ENCODE measurements at places on chromosomes 5 and 9.
A peak's percentile ranks its signal among the peaks of the same experiment; 100 is the strongest.

- no peak for DNase-seq
Measured at GRCh38 chr9:71036501-71036900, 84.9 kb downstream of the TRPM3 start.

GRCh38 chr5:669842-670395, 23.2 kb downstream of the TPPP start:
- no peak for DNase-seq

DNA sequence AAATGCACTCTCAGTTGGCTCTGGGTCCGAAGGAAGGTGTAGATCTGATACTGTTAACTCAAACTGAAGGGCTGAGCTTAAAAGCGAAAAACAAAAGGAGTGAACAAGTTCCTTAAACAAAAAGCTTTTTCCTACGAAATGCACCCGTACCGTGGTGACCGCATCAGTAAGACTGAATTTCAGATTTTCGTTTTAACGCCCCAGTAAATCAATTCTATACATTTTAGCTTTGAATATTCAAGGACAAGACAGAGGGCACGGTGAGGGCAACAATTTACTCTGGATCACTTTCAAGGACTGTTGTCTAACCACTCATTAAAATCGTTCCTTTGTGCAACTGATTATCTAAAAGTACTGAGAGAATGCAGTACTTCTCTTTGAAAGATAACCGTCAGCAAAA, 1.9 kb downstream of the HOMER1 start:
- DNase-seq = no peak

DNA sequence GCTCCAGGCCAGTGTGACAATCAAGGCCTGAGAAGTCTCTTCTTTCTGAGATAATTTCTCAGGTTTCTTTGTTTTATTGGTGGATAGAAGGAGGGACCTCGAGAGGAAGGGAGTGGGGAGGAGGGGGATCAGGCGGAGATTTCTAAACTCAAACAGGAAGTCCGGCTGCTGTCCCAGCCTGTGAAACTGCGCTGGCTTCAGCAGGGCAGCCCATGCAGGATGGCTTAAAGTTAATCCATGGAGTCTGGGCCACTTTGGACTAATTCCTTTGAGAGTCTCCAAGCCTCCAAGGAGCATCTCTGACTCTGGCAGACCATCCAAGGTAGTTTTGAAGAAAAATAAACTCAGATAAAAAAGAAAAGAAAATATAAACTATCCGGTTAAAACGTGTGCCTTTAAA, 378.5 kb downstream of the MLLT3 start:
- no peak for DNase-seq

DNA sequence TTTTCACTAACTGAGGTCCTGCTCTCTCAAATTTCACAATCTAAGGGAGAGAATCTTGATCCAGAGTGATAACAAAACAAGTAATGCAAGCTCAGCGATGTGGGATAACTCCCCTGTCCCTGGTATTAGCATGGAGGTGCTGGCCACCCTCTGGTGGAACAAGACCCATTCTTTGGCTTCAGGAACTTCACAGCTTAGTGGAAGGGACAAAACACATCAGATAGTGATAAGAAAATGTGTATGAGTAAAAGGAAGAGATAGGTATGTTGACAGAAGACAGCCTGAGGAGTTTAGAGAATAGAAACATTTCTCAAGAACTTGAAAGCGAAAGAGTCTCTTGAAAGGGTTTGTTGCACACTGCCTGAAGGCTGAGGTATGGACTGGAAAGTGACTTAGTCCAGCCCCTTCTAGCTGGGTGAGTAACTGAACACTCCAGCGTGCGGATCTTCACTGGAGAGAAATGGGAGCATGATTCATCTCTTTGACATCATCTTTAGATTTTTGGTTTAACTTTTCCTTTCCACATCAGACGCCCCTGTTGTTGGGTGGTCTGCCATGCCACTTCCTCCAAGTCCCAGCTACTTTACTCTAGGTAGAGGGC, 25.4 kb upstream of the ZSWIM6 start:
- peak; percentile 48 for DNase-seq

GRCh38 chr5:111930905-111931461, 174.0 kb upstream of the NREP start:
- DNase-seq = no peak

DNA sequence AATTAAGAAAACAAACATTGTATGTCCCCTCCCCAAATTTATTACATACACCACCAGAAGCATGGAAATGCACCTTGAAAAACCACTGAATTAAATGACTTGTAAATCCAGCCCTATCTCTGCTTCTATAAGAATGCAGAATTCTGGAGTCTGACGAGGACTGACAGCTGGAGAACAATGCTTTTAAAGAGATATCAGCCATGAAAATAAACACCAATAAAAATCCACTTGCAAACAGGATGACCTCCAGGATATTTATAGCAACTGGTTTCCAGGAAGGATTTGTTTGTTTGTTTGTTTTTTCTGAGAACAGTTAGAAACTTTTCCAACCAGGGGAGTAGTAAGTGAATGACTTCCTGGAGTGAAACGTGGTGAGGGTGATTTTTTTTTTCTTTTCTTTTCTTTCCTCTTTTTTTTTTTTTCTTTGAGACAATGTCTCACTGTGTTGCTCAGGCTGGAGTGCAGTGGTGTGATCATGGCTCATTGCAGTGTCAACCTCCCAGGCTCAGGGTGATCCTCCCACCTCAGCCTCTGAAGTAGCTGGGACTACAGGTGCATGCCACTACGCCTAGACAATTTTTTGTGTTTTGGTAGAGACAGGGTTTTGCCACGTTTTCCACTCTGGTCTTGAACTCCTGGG, 38.7 kb upstream of the SLC36A1 start:
- DNase-seq = no peak

DNA sequence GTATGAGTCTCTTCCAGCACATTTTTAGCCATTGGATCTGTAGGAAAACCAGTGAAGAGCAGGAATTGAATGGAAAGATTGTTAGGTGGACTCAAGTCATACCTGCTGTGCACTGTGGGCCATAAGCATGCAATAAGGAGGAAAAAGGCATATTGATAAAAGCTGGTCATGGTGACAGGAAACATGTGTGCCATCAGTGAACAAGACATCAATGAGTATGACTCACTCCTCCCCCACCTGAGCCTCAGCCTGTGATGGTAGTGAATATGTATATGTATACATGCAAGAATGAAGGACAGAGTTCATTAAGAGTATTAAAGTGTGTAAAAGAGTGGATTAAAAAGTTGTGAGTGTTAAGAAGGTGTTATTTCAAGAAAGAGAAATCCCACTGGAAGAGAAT, 164.5 kb downstream of the TMEM38B start:
- no peak for DNase-seq

GRCh38 chr5:125149110-125149509, 402.7 kb upstream of the ZNF608 start:
- DNase-seq = no peak

DNA sequence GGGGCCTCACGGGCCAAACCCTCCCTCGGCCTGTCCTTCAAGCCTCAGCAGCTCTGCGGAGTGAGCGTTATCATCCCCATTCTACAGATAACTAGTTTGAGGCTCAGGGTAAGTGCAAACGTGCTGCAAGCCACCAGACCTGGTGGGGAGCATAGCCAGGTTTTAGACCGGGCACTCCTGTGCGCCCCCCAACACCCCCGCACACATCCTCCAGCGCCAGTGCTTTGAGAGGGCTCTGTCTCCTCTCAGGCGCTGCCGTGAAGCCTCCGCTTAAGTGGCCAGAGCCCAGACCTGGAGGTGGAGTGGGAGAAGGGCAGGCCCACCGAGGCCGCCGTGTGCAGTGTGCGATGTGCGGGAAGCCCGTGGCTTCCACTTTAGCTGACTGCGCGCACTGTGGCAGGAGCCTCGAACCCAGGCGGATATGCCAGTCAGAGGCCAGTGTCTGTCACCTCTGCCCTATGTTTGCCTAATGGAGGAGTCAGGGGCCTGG, 1.6 kb upstream of the MGAT1 start:
- no peak for DNase-seq

Measured in hepatic stellate cell (primary cell).